Glomerular endothelial cell (primary cell): ENCODE measurements at places on chromosomes 4 and X.

- DNase-seq = no peak
Measured at GRCh38 chr4:108280072-108280471, 111.3 kb upstream of the LEF1 start.

- DNase-seq = no peak
Measured at GRCh38 chr4:100417565-100417964, 100.3 kb downstream of the EMCN start.

DNA sequence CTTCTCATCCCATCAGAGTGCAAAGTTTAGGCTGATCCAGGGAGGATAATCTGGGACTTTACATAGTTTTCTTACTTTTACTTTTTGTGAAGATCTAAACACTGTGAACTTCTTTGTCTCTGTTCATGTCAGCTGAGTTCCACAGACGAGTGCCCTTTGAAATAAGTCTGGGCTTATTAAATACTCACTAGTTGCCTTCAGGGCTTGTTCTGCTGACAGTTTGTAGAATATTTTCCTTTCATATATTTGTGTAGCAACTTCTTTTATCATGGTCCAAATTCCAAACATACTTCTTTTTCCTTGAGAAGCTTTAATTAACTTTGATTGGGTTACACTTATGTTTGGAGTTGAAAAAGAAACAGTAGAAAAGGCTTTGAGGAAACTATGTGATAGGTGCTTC, 109.6 kb downstream of the SH2D1A start:
- no peak for DNase-seq

DNA sequence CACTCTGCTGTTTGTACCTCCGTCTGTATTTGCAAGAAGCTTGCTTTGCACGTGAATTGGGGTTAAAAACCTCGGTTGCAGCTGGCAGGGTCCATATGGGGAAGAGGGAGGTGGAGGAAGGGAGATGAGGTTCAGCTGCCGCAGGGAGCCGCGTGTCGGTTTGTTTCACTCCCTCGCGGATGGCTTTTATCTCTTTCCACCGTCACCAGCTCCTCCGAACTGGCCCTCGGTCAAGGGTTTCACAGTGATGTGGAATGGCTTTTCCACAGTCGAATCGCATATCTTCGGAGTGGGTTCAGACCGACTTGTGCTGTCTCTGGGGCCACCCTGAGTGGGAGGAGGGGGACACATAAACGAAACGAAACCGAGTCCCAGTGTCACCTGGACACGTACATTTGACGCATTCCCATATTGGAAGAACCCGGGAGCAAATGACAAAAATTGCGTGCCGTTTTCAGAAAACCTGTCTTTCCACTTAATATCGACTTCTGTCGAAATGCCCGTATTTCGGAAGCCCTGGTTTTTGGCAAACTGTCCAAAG, 929 bp downstream of the ZBTB33 start:
- no peak for DNase-seq
